ENCODE measurements at places on chromosomes 4 and X.

DNA sequence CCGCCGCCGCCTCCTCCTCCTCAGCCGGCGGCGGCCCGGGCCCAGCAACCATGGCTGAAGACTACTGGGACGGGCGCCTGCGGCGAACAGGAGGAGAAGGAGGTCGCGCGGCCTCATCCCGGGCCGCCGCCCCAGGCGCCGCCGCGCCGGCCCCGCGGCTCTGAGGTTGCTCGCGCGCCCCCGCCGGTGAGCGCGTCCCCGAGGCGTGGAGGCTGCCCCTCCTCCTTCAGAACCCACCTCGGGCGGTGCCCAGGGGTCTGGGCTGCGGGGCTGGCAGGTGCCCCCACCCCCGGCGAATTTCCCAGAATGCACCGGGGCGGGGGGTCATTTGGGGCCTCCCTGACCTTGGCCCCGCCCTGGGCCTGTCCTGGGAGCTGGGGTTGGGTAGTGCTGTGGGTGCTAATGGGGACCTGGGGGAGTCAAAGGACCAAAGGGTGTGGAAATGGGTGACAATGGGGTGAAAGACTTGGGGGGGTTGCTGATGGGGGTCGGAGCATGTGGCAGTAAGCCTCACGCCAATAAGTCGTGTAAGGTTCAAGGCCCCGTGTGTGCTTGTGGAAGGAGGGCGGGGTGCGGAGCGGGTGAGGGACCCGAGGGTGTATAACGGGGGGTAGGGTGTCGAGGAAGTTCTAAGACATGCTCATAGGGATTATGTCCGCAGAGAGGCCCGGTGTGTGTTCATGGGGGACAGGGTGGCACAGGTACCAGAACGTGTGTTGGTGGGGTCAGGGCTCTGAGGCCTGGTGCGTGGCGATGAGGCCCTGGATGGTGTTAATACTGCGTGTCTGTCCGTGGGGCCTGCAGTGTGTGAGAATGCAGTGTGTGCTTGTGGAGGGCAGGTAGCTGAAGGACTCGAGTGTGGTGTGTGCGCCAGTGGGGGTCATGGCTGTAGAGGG is 687 bp downstream of the CDK16 start:
- DNase-seq, result no peak

GRCh38 chr4:126458993-126459392 is 1144.2 kb downstream of the FAT4 start:
- DNase-seq, result peak; percentile 33

DNA sequence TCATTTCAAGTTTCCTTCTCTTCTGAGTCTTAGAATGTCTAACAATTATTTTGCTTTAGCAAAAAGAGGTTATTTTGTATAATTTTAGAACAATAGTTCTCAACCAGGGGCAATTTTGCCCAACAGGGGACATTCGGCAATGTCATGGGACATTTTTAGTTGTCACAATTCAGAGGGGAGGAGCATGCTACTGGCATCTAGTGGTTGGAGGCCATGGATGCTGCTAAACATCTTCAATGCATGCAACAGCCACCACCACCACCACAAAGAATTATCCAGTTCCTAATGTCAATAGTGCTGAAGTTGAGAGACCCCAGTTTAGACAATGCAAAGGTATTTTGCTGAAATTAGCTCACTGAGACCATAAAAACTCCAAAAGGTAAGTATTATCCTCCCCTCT is 122.5 kb downstream of the ARHGAP6 start:
- no peak for DNase-seq

- no peak for DNase-seq
Measured at GRCh38 chr4:141711211-141711610, 74.8 kb downstream of the IL15 start.

GRCh38 chr4:26310264-26310663 is 10.6 kb upstream of the RBPJ start:
- no peak for DNase-seq

DNA sequence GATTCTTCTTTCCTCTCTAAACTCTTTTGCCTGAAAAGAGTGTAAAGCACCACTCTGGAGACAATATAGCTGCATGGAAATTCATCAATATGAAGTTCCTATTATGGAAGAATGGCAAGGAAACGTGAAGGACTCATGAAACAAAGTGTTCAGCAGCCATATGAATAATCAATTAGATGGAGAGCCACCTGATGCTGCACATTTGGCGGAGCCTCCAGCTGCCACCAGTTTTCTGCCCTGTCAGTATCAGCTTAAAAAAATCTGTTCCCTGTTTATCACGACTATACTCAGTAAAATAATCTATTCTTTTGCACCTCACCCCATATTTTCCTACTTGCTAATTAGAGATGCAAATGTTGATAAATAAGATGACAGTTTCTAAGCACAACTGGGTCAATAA is 276.0 kb downstream of the UNC5C start:
- DNase-seq, result no peak

GRCh38 chr4:40856840-40857362 is 107.1 kb downstream of the NSUN7 start:
- DNase-seq, result no peak

GRCh38 chr4:151676301-151676700 is 84.5 kb downstream of the GATB start:
- DNase-seq, result peak; percentile 50

DNA sequence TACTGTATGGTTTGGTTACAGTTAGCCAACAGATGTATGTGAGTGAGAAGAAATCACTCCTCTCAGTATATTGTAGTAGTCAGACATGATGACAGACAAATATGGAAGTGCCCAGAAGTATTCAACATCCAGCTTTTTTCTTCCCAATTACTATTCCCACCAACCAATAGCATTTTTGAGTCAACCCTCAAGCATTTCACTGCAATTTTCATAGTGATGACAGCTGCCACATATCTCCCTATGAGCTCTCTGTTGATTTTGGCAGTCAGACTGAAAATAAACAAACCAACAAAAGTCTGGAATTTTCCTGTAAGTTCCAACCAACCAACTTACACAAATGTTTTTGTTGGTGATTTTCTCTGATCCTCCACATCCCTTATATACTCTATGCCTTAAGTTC is 8.2 kb upstream of the TRAM1L1 start:
- peak; percentile 7 for DNase-seq

DNA sequence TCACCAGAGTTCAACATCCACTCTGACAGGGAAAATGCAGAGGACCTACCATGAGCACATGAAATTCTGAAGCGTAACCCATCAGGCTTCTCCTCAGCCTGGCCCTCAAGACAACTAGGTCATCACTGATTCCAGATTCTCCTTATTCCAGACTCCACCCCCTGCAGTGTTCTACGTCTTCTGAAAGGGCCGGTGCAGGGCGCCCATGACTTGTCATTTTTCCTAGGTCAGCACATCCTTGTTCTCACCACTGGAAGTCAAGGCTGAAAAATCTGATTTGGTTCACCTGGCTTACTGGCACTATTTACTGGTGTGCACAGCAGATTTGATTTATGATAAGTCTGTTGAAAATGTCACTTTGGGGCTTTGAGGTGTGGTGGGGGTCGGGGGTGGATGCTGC is 140.9 kb upstream of the KLF3 start:
- DNase-seq, result no peak

DNA sequence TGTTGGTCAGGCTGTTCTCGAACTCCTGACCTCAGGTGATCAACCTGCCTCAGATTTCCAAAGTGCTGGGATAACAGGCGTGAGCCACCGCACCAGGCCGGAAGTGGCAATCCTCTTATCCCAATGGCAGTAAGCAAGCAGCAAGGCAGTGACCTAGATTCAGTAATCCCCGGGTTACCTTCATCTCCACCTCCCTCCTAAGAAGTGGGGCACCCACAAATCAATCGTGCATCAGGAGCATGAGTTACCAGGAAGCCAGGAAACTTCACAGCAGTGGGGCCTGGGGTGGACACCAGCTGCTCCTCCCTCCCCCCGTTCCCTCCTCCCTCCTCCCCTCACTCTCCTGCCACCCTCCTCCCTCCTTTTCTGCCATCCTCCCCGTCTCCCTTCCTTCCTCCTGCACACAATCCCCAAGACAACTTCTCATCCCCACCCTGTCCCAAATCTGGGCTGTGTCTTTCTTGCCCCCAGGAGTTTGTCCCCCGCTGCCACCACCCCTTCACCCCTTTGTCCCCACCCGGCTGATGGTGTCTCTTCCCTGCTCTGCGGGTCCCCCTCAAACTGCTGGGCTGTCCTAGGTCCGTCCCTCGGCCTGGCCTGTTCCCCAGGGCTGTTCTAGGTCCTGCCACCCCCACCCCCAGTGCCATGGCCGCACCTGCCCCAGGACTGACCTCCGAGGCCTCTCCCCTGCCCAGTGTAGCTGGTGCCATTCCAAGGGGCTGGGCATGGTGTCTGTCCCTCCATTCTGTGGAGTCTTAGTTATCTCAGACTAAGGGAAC is 2.2 kb downstream of the PDE6B start:
- no peak for DNase-seq

DNA sequence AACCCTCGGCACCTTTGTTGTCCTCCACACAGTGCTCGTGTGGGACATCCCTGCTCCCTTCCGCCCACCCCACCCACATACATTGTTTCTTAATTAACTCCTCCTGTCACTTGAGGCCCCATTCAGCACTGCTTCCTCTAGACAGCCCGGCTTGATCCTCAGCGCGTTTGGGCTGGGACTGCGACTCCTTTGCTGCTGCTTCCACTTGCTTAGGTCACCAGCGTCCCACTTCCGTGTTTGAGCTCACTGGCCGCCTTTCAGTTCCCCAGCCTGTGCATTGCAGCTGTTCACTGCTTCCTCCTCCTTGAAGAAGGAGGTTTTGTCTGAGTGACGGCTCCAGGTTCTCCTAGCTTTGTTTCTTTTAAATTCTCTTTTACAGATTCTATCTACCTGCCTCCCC is 16.1 kb downstream of the RNF4 start:
- no peak for DNase-seq

DNA sequence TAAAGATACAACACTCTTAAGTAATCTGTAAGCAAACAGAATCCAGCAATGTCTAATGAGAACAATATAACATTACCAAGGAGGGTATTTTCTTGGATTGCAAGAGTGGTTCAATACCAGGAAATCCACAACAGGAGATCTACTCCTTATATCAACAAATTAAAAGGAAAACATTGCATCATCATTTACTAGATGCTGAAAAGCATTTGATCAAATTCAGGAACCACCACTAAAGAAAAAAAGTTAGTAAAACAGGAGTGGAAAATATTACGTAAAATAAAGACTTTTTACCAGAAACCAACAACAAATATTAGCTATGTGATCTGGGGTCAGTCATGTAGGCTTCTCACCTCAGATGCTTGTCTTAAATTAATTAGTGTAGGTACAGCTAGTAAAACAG is 66.8 kb upstream of the MAB21L2 start:
- no peak for DNase-seq

DNA sequence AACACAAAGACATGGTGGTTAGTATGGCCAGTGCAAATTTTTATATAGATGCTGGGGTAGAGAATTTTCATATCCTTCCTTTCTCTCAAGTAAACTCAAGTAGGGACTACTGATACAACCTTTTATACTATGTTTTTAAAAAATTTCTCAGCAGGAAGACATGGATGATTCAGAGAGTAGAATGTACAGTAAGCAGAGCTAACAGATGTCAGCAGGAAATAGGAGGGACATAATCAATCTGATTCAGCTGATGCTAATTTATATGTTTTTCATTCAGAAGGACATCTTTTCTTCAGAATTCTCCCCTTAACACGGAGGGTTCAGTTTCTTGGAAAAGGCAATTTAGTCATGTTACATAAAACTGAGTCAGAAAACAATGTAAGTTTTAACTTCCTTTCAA is 95.4 kb downstream of the GRIA2 start:
- no peak for DNase-seq
